GM12892 (cell line): ENCODE measurements at places on chromosomes 12 and 14.

DNA sequence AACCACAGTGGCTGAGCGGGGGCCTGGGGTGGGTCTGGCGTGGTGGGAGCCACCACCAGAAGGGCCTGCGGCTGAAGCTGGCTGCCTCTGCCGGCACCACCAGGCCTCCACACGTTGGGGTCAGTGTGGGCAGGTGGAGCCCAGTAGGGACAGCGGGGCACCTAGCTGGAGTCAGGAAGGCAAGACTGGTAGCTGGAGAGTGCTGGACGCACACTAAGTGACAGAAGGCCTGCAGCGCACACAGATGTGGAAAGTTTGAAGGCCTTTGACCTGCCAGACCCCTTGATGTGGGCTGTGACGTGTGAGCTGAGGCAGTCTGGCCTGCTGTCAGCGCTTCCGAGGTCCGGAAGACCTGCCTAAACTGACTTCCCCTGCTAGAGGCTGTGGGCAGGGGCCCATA, 26.3 kb downstream of the RIN3 start:
- no peak for DNase-seq

DNA sequence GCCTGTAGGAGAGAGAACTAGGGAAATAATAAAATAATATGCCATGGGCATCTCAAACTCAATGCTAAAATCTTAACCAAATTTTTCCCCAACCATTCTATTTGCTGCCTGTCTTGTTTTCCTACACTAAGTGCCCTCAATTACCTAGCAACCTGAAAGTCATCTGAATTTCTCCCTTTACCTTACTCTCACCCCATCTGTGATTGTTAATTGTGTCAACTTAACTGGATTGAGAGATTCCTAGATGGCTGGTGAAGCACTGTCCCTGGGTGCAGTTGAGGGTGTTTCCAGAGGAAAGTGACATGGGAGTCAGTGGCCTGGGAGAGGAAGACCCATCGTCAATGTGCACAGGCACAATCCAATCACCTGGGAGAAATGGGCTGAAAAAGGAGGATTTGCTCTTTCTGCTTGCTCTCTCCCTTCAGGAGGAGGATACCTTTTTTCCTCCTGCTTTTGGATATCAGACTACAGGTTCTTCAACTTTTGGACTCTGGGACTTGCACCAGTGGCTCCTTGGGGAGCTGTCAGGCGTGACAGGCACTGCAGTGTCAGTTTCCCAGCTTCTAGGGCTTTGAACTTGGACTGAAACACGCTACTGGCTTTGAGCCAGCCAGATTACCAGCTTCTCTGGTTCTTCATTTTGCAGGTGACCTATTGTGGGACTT, 100.1 kb downstream of the PPP1R12A start:
- DNase-seq: no peak

GRCh38 chr12:118650586-118650960, 274.2 kb downstream of the SUDS3 start:
- DNase-seq: no peak

DNA sequence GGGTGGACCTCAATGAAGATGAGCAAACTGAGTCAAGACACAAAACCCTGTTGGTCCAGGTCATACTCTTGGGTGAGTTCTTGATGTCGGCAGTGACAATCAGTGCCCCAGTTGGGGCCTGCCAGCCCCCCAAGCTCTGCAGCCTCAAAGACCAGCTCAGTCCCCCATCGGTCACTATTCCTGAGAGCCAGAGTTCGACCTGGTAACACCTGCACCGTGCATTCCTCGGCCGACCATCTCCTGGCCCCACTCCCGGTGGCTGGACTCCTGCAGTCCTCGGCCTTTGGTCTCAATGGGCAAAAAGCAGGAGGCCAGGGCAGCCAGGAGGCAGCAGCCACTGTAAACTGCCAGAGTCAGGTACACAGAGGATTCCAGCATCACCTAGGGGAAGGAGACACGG, 32.5 kb downstream of the DAO start:
- DNase-seq: no peak

DNA sequence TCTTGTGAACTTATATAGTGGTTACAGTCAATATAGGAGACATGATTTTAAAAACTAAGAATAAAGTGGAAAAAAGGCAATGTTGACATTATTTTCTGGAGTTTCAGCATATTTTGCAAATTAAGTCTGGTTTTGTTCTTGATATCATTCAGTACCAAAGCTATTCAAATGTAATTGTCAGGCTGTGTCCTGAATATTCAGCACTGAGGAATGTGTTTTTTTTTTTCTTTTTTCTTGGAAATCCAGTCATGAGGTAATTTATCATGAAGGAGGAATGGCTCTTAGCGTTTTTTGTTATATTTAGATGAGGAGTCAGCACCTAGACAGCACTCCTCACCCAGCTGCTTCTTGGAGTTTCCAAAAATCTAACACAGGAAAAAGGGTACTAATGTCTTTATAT, 225.5 kb downstream of the CCDC91 start:
- no peak for DNase-seq

- no peak for DNase-seq
Measured at GRCh38 chr12:98955284-98955683, 310.2 kb downstream of the APAF1 start.

DNA sequence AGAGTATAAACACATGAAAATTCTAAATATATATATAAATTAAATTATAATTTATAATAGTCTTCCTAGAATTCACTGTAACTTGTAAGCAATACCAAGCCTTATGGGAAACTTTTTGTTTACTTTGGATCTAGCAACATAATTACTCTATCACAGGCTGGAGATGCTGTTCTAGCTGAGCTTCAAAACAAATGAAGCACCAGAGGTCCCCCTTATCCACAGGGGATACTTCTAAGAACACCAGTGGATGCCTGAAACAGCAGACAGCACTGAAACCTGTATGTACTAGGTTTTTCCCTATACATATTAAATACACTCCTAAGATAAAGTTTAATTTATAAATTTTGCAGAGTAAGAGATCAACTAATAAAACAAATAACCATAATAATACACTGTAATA, 96.6 kb downstream of the CDK17 start:
- DNase-seq: no peak

- DNase-seq: no peak
Measured at GRCh38 chr12:83527810-83528209, 841.1 kb downstream of the TMTC2 start.

DNA sequence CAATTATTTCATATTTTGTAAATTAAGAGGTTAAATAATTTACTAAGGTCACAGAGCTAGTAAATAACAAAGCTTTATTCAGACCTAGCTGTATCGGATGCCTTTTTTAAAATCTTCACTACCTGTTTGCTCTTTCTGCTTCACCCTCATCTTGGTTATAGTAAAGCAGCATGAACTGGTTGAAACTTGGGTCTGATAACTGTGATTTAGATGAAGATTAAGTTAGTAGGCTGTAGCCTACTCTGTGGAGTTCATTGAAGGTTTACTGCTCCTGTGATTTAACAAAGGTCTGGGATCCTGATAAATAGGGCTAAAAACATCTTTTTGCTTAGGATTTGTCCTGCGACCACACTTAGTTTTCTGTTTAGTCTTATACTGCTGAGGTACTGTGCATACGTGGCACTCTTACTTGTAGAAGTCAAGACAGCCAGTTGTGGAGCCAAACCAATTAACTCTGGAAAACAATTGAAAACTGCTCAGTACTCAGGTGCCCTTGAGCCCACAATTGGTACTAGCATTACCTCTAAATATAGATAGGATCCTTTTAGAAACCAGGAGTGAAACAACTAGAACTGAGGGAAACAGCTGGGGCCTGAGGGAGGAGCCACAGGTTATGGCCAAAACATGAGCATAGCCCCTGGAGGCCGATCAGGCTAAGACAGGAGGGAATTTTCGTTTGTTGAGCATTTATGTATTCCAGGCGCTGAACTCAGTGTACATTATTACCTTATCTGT, 2.3 kb downstream of the SPATS2 start:
- peak; percentile 46 for DNase-seq

- no peak for DNase-seq
Measured at GRCh38 chr12:23559268-23559753, 390.2 kb downstream of the SOX5 start.

DNA sequence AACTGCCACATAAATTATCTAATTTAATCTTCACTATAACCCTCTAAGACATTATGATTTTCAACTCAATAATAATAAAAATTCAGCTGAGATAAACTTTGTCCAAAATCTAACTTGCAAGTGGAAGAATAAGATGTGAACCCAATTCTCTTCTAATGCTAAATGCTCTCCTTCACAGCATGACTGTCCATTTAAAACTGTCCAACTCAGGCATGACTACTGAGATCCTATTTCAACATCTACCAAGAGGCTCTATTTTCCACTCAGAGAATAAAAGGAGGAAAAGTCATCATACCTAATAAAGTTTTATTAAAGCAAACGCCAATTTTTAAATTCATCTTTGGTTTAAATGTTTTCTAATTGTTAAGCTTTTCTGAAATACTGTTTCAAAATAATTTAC, 183.6 kb downstream of the MED13L start:
- DNase-seq: no peak

- no peak for DNase-seq
Measured at GRCh38 chr14:73768107-73768506, 53.9 kb upstream of the PNMA1 start.

GRCh38 chr14:70148911-70149595, 39.7 kb downstream of the SLC8A3 start:
- DNase-seq: no peak

GRCh38 chr12:39912211-39912980, 193.5 kb downstream of the SLC2A13 start:
- DNase-seq: no peak
